ENCODE measurements at places on chromosomes 4 and X.

- DNase-seq, result no peak
These were observed at the start of gene TLR6 for GRCh38 chr4:38856524-38857337. Gene TLR6, minus strand, starts transcription at chr4:38856817. Its CDS starts 27,344 bp downstream, at chr4:38829473.

DNA sequence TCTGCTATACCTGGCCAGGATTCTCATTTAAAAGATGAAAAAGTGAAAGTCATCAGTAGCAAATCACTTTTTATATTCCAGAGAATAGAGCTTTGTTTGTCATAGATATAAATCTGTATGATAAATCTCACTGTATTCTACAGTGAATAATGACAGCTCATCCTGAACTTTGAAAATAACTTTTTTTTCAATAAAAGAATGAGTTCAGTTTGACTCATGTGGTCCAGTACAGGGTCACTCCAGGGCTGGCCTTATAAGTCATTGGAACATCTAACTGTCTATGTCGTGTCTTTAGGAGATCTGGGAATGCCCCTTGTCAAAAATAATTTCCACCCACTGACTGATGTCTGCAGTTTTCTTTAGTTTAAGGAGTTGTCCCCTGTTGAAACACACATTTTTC lies 18.5 kb upstream of the CXCL8 start:
- no peak for DNase-seq

DNA sequence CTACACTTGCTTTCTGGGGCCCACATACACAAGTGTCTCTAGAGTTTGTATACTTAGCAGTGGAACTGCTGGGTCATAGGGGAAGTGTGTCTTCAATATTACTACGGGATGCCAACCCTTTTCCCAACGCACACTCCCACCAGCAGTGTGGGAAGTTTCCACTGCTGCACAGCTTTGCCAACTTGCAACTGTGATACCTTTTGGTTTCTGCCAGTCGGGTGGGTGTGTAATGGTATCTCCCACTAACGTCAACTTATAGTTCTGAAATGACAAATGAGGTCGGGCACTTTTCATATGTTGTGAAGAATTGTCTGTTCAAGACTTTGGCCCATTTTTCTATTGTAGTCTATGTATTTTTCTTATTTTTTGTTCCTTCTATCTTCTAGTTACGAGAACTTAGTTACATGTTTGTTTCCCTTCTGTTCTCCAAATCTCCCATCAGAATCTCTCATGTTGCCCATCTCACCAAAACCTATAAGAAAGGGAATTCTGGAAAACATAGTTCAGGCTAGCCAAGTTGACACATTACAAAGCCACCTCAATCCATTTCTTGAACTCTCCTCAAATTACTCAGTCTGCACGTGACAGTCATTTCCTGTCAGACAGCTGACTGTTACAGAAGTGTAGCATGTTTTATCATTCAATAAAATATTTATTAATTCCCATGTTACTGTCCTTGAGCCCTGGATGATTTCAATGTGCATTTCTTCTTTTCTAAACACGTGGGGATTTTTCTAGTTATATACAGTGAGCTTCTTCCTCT lies 30.7 kb downstream of the PNMA6E start:
- no peak for DNase-seq

DNA sequence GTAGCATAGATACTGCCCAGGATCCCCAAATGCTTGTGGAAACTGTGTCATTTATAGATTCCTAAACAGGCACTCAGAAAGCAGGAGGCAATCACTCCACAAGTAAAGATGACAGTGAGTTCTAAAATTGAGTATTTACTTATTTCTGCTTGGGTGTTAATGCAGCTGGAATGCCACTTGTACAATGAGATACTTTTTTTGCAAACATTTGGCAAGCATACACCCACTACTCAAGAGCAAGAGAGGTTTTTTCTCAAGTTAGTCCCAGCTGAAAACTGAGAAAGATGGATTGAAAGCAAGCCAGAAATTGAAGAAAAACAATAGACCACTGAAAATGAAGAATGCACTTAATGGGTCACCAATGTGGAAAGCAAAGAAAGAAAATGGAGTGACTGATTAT lies 22.5 kb downstream of the GABRA3 start:
- no peak for DNase-seq

DNA sequence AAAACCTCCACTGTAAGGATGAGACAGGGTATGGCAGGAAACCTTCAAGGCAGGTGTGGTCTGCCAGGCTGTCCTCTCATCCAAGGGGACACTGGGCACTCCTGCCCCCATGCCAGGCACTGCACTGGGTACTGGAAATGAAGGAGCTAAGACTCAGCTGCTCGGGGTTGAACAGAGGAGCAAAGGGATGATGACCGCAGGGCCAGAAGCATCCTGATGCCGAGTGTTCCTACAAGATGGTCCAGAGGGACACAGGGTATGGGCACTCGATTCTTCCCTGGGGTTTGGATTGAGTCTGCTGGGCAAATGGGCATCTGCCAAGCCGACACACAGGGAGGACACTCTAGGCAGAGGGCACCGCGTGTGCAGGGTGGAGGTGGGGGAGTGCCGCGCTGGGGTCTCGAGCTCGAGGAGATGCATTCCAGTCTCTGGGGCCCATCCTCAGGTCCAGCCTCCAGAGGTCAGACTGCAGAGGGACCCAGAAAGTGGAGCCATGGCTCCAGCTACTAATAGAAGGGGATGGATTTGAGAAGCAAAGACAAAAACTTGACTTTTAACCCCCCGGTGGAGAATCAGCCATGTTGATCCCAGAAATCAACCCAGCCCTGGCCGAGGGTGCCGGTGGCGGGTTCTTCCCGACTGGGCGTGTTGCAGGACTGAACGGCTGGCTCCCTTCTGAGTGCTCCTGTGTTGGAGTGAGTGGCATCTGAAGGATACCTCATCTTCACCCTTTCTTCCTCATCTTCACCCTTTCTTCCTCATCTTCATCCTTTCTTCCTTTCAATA lies 247.0 kb downstream of the AFAP1 start:
- no peak for DNase-seq

- no peak for DNase-seq
These were observed 6.6 kb downstream of the SAT1 start for GRCh38 chrX:23789386-23790154.

- no peak for DNase-seq
These were observed 32.9 kb upstream of the XK start for GRCh38 chrX:37652589-37653231.

DNA sequence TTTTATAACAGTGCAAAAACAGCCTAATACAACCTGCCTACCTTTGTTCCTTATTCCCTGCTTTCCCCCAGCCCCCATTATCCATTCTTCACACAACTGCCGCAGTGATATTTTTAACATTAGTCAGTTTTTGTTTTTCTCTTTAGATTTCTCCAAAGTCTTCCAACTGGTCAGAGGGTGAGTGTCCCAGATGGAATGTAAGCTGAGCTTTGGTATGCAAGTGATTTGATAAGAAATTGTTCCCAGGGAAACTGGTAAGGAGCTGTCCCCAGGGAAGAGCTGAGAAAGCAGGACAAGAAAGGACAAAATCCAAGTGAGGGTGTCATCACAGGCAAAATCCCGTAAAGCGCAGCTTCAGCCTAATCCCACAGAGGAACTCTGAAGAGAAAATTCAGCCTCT lies 475.5 kb upstream of the ADGRL3 start:
- DNase-seq, result no peak

DNA sequence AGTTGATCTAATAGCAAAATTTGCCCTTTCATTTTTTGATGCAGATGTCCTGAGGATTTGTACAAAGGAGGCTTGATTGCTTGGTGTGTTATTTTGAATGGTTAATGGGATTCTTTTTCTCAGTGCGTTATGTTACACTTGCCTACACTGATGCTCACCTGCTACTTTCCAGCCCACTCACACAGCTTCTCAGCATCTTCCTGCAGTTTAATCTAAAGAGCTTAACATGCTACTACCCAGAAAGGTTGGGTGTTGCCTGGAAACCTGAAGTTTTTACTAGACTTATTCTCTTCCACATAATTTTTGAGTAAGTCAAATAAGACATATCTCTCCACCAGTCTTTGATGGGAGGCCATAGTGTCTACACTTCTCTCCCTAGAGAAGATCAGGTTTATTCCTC lies 9.9 kb upstream of the GPR101 start:
- no peak for DNase-seq

- no peak for DNase-seq
These were observed 112.4 kb upstream of the LSM6 start for GRCh38 chr4:146063143-146063542.

- no peak for DNase-seq
These were observed 674.8 kb upstream of the INTU start for GRCh38 chr4:126957987-126958386.

DNA sequence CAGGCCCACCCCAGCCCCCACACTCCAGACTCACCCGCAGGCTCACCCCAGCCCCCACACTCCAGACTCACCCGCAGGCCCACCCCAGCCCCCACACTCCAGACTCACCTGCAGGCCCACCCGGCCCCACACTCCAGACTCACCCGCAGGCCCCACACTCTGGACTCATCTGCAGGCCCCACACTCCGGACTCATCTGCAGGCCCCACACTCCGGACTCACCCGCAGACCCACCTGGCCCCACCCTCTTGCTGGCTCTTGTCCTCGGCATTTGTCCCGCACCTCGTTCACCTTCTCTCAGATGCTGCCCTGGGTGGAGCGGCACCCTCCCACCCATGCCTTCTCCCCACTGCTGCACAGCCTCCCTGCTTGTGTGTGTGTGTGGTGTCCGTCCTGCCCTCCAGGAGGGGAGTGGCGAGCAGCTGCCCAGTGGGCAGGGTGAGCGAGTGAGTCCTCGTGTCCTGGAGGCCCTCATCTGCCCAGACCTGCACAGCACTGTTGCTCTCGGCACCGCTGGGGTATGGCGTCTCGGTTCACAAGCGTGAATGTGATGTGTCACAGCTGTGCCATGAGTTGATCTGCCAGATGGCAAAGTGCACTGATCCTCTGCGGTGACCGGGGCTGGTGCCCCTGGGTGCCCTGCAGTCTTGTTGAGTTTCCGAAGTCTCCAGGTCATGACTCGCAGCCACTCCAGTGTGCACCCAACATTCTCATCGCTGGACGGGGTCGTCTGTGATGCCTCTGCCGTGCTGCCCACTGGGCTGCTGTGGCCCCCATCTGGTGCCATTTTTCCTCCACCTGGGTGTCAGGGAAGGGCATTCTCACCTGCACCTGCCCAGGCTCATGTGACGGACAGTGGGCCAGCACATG lies 27.7 kb downstream of the MAEA start:
- DNase-seq, result peak; percentile 44

DNA sequence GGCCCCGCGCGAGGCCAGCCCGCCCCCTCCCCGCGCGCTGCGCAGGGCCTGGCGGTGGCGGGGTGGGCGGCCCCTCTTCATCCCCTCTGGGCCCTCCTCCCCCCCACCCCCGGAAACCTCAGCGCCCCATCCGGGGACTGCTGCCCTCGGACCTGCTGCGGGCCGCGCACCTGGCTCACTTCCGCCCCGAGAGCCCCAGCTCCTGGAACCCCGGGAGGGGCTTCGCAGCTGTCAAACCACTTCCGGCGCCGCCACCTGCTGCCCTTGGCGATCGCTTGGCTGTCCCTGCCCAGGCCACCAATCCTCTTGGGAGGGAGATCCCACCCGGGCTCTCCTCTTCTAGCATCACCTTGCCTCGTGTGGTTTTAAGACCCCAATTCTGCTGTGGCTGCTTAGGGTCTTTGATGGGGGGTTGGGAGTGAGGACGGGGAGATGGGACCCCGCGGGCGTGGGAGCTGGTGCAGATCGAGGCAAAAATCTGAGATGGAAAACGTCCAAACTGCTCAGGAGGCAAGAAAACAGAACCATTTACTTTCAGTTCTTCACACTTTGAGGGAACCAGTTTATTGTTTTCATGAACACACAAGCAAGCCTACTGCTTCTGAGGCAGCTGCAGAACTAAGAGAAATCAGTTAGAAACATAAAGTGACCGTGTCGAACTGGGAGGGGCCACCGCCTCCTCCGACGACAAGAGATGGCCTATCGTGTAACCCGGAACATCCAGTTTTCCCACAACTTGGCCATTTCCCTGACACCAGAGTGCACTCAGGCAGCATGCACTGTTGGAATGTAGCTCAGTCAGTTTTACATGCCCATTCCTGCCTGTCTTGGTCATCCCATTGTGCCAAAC lies 754 bp downstream of the MTMR1 start:
- DNase-seq, result peak; percentile 73

- peak; percentile 30 for DNase-seq
These were observed 30.7 kb upstream of the SPON2 start for GRCh38 chr4:1203026-1203616.

GRCh38 chr4:129839687-129840086 lies 743.7 kb downstream of the C4orf33 start:
- DNase-seq, result no peak

DNA sequence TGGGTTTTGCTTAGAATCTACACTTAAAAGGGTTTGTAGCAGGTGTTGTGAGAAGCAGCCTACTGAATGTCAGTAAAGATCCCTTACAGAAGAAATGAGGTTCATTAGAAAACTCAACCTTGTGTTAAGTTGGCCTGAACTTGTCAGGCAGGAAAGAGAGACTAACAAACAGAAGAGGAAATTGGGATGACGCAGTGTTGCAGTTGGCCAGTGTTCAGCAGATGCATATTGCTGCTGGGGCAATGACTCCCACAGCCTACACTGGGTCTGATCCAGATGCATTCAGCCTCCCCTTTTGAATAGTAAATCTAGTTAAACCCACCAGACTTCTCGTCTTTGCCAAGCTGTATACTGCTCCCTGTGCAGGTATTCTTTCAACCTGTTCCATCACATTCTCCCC lies 409.4 kb downstream of the UBE2NL start:
- DNase-seq, result no peak

DNA sequence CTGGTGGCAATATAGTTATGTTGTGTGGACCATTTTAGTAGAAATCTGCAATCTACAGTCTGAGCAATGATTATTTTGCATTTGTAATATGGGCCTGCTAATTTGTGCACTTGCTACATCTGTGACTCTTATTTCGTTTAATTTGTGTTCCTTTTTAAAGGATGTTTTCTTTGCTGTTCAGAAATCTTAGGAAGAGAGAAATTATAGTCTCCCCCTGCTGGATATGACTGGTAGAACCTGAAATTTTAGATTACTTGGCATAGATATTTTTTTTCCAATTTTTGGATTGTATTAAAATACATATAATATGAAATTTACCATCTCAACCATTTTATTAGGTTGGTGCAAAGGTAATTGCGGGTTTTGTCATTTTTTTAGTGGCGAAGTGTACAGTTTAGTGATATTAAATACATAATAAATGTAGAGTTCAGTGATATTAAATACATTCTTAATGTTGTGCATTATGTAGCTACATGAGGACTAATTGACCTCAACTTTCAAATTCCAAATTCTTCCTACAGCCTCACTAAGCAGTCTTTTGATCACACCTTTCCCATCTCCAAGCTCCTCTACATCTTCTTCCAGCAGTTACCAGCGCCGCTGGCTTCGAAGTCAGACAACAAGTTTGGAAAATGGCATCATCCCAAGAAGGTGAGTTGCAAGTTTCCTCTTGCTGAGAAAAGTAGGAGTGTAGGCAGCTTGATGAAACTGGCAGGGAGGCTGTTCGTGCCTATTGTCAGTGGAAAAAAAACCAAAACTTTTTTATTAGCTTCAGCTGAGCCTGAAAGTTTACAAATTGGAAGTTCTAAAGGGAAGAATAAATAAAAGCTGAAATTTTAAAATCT lies 82.2 kb downstream of the FNIP2 start:
- no peak for DNase-seq

Data from Right ventricle myocardium inferior (tissue), 1 donor.